Activated T-cell treated with anti-CD3 and anti-CD28 coated beads, Interleukin-2, amount 50 U/mL, for 1 hour (primary cell): ENCODE measurements at places on chromosomes 2 and 18.

- no peak for DNase-seq
These were observed 20.9 kb upstream of the RPRM start for GRCh38 chr2:153499439-153499838.

GRCh38 chr2:73163483-73164367 lies 38.6 kb upstream of the NOTO start:
- peak; percentile 76 for DNase-seq

DNA sequence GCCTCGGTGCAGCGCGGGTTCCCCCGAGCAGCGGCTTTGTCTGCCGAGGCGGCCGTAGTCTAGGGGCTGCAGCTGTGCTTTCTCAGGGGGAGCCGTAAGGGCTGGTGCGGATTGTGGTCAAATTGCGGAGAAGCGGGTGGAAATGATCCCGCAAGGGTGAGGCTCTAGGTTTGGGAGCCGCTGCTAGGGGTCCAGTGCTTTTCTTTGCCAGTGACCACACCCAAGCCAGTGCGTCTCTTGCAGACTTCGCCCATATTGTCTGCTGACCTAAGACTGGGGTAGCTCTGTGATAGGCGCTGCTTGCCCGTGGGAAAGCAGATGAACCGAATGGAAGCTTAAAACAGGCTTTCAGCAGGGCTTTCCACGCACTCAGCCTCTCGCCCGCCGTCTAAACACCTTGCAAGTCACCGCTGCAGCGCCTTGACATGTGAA lies 2.1 kb downstream of the DPYSL5 start:
- no peak for DNase-seq

DNA sequence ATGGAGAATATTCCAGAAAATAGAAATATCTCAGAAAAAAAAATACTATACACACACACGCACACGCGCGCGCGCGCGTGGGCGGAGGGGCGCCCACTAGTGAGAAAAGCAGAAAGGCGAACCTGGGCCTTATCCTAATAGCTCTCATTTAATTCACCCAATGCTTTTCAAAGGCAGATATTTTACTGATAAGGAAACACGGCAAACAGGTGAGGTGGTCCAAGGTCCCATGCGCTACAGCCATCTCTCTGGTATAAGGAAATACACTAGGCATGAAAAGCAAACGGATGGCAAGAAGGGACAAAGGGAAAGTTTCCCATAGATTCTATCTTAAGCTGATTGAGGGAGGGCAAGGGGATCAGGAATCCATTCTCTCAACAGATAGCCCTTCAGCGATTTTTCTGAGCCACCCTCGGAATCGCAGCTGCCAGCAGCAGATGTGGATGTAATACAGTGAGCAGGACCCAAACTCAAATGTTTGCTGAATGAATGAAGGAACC lies 136.7 kb downstream of the TMEM247 start:
- DNase-seq = peak; percentile 22

- DNase-seq = no peak
These were observed 14.2 kb downstream of the NIFK start for GRCh38 chr2:121722479-121722878.

GRCh38 chr2:168948621-168949212 lies 47.6 kb downstream of the G6PC2 start:
- no peak for DNase-seq

DNA sequence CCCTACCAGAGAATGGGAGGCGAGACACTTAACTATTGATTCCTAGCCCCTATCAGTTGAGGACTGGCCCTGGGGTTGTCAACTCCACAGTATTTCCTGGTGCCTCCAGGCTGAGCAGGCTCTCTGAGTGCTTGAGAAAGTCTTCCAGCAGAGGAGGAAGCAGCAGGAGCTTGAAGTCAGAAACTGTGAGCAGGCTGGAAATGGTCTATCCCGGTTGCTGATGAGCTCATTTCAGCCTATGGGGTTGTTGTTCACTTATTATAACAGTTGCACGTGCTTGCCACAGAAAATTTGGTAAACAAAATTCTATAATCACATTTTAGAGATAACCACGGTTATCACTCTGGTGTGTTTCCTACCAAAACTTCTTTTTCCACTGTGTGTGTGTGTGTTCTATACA lies 254.7 kb upstream of the THUMPD2 start:
- DNase-seq = no peak
